ENCODE measurements at places on chromosomes 13 and 19. TPM values are rescaled to one million over a fixed set of nuclear protein-coding genes. Genes with fewer than 3 reads are reported as not detected.
A peak's percentile ranks its signal among the peaks of the same experiment; 100 is the strongest.

The LAIR2 gene
- total RNA-seq, result not detected

GRCh38 chr13:42377640-42378382, 105.9 kb downstream of the AKAP11 start:
- DNase-seq, result no peak
- no peaks in the 10 kb centered on the region for H3K27me3 ChIP-seq
- no peak overlapping the region for H3K27ac ChIP-seq
- no peaks in the 10 kb centered on the region for H3K36me3 ChIP-seq
- no peaks in the 10 kb centered on the region for H3K4me1 ChIP-seq

DNA sequence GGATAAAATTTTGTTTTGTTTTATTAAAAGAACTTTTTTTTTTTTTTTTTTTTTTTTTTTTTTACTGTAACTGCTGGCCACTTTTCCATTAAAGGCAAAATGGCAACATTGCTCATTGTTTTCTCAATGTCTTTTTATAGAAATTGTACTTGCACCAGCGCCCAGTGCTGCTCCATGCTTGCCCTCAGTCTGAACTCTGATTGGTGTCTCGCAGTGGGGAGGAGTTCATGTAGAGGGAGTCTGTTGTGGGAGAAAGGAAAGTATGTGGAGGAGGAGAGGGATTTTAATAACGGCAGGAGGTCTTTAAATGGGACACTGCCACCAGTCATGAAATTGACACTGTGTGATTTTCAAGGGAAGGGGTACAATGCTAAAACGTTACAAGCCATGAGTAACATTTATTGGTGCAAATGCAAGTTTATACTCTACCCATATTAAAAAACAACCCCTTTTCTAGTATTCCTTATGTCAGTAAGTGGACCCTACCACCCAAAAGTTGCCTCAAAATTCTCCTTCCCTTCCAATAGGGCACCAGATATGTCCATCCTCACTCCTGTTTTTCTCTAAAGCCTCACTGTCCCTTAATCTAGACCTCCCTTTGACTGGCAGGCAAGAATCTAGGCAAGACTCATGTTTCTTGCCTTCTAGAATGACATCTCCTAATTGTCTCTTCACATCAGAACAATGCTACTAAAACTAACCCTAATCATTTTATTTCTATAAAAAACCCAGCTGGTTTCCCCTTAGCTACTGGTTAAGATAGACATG, 3.2 kb downstream of the RASL11A start:
- H3K27me3 ChIP-seq, result no peaks in the 10 kb centered on the region
- H3K27ac ChIP-seq, result no peak overlapping the region
- peaks cover 23% of the 10 kb centered on the region for H3K4me1 ChIP-seq
- DNase-seq, result no peak
- no peak overlapping the region for H3K4me3 ChIP-seq

DNA sequence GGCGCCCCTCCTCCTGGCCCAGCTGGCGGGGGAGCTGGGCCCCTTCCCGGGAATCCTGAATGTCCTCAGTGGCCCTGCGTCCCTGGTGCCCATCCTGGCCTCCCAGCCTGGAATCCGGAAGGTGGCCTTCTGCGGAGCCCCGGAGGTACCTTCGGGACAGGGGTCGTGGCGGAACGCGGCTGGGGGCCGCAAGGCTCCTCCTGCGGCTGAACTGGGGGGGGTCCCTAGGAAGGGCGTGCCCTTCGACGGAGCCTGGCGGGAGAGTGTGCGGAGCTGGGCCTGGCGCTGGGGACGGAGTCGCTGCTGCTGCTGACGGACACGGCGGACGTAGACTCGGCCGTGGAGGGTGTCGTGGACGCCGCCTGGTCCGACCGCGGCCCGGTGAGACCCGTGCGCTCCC, 8.6 kb downstream of the ALDH16A1 start:
- no peaks in the 10 kb centered on the region for H3K27me3 ChIP-seq
- H3K4me1 ChIP-seq, result peaks cover 5% of the 10 kb centered on the region
- DNase-seq, result no peak

The RELB gene
- 16.7 TPM for total RNA-seq

The ADGRE3 gene
- not detected for total RNA-seq

DNA sequence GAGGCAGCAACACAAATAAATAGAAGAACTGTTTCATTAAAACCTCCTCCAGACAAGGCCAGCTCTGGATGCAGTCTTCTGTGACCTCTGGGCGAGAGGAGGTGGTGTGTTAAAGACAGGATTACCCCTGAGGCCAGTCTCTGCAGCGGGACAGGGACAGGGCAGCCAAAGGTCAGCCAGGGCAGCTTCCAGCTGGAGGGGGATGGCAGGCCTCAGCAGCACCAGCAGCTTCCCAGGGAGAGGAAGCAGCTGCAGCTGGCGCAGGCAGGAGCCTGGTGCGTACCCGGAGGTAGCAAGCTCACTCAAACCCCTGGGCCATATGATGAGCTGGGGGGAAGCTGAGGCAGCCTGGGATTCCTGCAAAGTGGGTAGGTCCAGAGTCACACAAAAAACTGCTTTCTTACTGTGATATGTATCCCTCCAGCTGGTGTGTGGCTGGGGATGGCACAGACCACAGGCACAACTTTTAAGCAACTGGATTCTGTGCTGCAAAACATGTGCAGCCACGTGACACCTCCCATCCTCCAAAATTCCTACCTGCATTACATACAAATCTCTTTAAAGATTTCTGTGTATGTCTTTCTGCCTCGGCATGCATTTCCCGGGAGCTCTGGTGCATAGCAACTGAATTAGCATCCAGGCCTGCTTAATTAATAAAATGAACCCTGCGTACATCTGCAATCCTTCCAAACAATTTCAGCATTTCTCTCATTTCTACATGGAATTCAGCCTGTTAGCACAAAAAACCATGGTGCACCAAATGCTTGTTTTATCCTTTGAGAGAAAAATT, 238.3 kb upstream of the MAB21L1 start:
- no peak overlapping the region for H3K4me3 ChIP-seq
- H3K27me3 ChIP-seq, result no peaks in the 10 kb centered on the region
- H3K4me1 ChIP-seq, result peaks cover 27% of the 10 kb centered on the region
- H3K27ac ChIP-seq, result peak overlapping the region; percentile 30

DNA sequence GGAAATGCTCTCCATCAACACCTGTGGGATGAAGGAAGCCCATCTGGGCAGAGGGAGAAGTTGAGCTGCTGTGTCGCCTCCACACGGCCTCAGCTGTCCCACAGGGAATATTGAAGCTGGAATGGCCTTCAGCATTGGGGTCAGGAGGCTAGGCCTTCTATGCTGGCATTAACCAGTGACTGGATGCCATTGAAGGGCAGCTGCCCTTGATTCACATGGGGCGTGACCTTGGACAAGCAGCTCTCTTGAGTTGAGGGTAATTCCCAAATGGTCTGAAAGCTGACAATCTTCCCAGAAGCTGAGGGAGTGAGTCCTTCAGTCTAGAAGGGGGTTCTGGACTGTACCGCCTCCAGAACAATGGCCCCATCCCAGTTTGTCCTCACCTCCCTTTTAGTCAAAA, 6.7 kb downstream of the BCL3 start:
- no peak for DNase-seq
- peaks cover 91% of the 10 kb centered on the region for H3K4me1 ChIP-seq
- peak overlapping the region; percentile 92 for H3K27ac ChIP-seq
- H3K4me3 ChIP-seq, result peak overlapping the region; percentile 72
- H3K36me3 ChIP-seq, result no peaks in the 10 kb centered on the region
- no peaks in the 10 kb centered on the region for H3K27me3 ChIP-seq

- H3K4me3 ChIP-seq, result no peak overlapping the region
- no peaks in the 10 kb centered on the region for H3K27me3 ChIP-seq
- no peaks in the 10 kb centered on the region for H3K36me3 ChIP-seq
These were observed 12.9 kb downstream of the N4BP2L1 start for GRCh38 chr13:32415019-32415418.

The SIGLEC8 gene
- not detected for total RNA-seq

DNA sequence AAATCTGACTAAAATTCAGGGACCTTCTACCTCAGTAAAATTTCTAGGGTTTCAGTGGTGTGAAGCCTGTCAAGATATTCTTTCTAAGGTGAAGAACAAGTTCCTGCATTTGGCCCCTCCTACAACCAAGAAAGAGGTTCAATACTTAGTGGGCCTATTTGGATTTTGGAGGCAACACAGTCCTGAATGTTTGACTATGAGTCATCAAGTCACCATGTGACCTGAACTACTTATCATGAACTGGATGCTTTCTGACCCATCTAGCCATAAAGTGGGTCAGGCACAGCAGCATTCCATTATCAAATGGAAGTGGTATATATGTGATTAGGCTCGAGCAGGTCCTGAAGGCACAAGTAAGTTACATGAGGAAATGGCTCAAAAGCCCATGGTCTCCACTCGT, 163.0 kb upstream of the IRS2 start:
- no peaks in the 10 kb centered on the region for H3K27me3 ChIP-seq
- H3K4me1 ChIP-seq, result no peaks in the 10 kb centered on the region
- no peak overlapping the region for H3K4me3 ChIP-seq
- no peak for DNase-seq

- peak overlapping the region; percentile 45 for H3K27ac ChIP-seq
- no peaks in the 10 kb centered on the region for H3K36me3 ChIP-seq
- no peak for DNase-seq
- H3K4me3 ChIP-seq, result no peak overlapping the region
- no peaks in the 10 kb centered on the region for H3K27me3 ChIP-seq
These were observed 58.3 kb upstream of the MEDAG start for GRCh38 chr13:30847650-30848307.

The SYDE1 gene
- 36.4 TPM for total RNA-seq

The FBXO17 gene
- total RNA-seq, result 24.4 TPM

The ADAMTSL5 gene
- 0.99 TPM for total RNA-seq

- H3K27me3 ChIP-seq, result no peaks in the 10 kb centered on the region
- H3K4me1 ChIP-seq, result no peaks in the 10 kb centered on the region
- DNase-seq, result no peak
These were observed 61.4 kb upstream of the KLF2 start for GRCh38 chr19:16263141-16263761.

The ZNF491 gene
- total RNA-seq, result 3.6 TPM

GRCh38 chr13:106601489-106601888, 33.6 kb upstream of the ARGLU1 start:
- no peaks in the 10 kb centered on the region for H3K4me1 ChIP-seq
- no peak for DNase-seq
- no peaks in the 10 kb centered on the region for H3K36me3 ChIP-seq
- H3K4me3 ChIP-seq, result no peak overlapping the region

DNA sequence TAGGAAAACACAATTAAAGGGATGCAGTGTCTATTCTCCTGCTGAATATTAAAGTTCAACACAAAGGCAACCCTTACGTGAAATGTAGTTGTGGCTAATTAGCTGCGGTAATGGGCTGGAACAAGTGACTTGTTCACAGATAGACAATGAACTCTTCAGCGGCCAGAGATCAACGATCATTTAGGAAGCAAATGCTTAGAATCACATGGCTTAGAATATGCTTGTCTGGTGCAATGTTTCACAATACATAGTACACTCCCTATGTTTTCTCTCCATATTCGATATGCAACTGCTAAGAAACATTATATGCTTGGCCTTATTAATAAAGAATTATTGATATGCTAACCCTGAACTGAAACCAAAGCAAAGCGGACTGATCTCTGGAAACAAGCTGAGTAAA, 25.7 kb upstream of the MTUS2 start:
- H3K27ac ChIP-seq, result no peak overlapping the region
- H3K4me3 ChIP-seq, result no peak overlapping the region
- no peaks in the 10 kb centered on the region for H3K36me3 ChIP-seq
- peaks cover 14% of the 10 kb centered on the region for H3K4me1 ChIP-seq
- no peak for DNase-seq
- no peaks in the 10 kb centered on the region for H3K27me3 ChIP-seq

DNA sequence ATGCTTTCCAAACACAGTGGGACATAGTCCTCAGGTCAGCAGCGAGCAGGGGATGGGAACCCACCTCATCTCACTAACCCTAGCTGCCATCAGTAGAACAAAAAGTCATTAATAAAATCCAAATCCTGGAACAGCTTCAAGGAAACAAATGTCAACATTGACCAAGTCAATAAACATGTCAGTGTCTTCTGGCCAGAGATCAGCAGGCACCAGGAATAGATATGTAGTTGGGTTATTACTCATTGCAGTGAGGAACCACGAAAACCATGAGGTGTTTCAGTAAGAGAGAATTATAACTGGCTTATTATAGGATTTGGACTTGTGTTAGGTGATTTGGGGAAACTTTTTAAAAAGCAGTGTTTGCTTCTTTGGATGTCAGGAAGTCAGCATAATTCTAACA, 17.1 kb upstream of the CD33 start:
- no peak overlapping the region for H3K4me3 ChIP-seq
- H3K27ac ChIP-seq, result no peak overlapping the region
- no peaks in the 10 kb centered on the region for H3K36me3 ChIP-seq

The METTL21C gene
- total RNA-seq, result not detected

The PTPRH gene
- 1.9 TPM for total RNA-seq

- H3K4me3 ChIP-seq, result no peak overlapping the region
- H3K4me1 ChIP-seq, result peaks cover 36% of the 10 kb centered on the region
- no peaks in the 10 kb centered on the region for H3K36me3 ChIP-seq
- no peak overlapping the region for H3K27ac ChIP-seq
These were observed 58.5 kb downstream of the ARHGAP35 start for GRCh38 chr19:46919324-46919723.

- no peak overlapping the region for H3K27ac ChIP-seq
- DNase-seq, result no peak
- no peaks in the 10 kb centered on the region for H3K4me1 ChIP-seq
These were observed 218.7 kb downstream of the HS6ST3 start for GRCh38 chr13:96308568-96308967.

GRCh38 chr19:57719901-57720519, 7.4 kb downstream of the ZNF671 start:
- peaks cover 45% of the 10 kb centered on the region for H3K36me3 ChIP-seq
- no peak overlapping the region for H3K4me3 ChIP-seq
- no peaks in the 10 kb centered on the region for H3K4me1 ChIP-seq
- no peaks in the 10 kb centered on the region for H3K27me3 ChIP-seq

The CEACAM16 gene
- total RNA-seq, result not detected

GRCh38 chr13:105991622-105992277, 543.7 kb downstream of the EFNB2 start:
- no peak overlapping the region for H3K27ac ChIP-seq
- DNase-seq, result no peak
- no peaks in the 10 kb centered on the region for H3K36me3 ChIP-seq
- H3K4me1 ChIP-seq, result no peaks in the 10 kb centered on the region

The MAMSTR gene
- 0.83 TPM for total RNA-seq

The CAMSAP3 gene
- total RNA-seq, result under 0.01 TPM

GRCh38 chr19:11115042-11115441, 25.8 kb downstream of the LDLR start:
- DNase-seq, result no peak
- H3K4me3 ChIP-seq, result no peak overlapping the region
- H3K4me1 ChIP-seq, result no peaks in the 10 kb centered on the region
- no peak overlapping the region for H3K27ac ChIP-seq

DNA sequence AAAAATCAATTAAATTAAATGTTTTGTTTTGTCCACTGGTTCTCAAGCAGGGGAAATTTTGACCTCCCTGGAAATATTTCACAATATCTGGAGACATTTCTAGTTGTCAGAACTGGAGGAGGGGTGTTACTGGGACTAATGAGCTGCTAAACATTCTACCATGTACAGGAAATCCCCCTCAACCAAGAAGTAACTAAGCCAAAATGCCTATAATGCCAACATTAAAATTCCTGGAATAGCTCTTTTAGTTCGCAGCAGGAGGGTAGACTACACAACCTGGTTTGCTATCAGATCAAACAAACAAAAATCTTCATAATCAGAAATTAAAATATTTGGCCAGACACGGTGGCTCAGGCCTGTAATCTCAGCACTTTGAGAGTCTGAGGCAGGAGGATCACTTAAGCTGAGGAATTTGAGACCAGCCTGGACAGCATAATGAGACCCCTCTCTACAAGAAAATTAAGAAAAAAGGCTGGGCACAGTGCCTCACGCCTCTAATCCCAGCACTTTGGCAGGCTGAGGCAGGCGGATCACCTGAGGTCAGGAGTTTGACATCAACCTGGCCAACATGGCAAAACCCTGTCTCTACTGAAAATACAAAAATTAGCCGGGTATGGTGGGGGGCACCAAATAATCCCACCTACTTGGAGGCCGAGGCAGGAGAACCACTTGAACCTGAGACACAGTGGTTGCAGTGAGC, 13.7 kb upstream of the SMARCA4 start:
- no peak overlapping the region for H3K27ac ChIP-seq
- H3K36me3 ChIP-seq, result no peaks in the 10 kb centered on the region
- H3K4me1 ChIP-seq, result peaks cover 4% of the 10 kb centered on the region
- no peak overlapping the region for H3K4me3 ChIP-seq
- H3K27me3 ChIP-seq, result no peaks in the 10 kb centered on the region
